ENCODE measurements at places on chromosomes 1 and 21.

- DNase-seq = no peak
These were observed 6.5 kb downstream of the KANK4 start for GRCh38 chr1:62312698-62313097.

- no peak for DNase-seq
These were observed 14.8 kb upstream of the NCMAP start for GRCh38 chr1:24540906-24541710.

DNA sequence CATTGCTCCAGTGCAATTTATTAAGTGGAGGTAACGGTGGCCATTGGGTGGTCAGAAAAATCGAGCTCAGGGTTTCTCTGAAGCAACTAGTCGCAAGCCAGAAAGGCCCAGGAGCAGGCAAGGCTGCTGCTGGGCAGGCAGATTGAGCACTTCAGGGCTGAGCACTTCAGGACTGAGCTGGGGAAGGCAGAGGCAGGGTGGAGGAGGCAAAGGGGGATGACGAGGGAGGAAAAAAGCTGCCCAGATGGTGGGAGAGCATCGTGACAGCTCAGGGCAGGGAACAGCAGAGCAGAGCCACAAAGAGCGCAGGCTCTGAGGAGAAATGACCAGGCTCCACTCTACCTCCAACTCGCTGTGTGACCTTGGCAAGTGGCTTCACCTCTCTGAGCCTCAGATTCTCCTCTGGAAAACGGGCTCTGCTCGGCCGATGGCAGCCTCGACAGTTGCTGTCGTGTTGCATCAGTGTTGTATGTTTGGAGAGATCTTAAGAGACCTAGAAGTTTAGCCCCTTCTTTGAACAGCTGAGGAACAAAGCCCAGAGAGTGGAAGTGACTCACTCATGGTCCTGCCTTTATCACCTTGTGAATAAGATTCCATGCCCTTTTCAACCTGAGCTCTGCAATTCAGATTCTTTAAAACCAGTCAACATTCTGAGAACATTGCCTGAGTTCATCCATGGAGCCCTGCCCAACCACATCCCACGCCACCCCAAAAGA lies 141.4 kb downstream of the SYF2 start:
- no peak for DNase-seq

DNA sequence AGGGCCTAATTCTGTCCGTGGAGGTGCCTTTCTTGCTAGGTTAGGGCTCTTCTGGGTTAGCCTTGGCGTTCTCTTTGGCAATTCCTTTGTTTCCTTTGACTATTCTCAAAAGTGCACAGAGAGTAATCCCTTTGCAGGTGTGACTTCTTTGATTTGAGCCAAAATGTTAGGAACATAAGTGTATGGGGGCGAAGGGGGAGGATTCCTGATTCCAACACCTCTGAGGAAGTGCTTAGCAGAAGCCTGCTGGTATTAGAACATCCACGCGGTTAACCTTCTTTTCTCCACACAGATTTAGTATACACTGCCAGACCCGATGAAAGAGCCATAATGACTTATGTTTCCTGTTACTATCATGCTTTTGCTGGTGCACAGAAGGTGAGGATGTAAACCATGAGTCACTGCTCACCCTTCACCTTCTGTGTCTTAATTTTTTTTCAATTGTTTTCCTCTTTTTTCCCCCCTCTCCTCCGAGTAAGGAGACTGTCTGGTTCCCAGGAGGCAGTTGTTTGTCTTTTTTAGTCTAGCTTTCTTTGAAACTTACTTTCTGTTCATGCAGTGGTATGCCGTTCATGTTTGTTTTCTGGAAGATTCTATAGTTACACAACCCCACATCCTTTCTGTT lies 48.0 kb downstream of the ACTN2 start:
- DNase-seq = peak; percentile 70

- DNase-seq = no peak
These were observed 10.6 kb downstream of the TNFRSF1B start for GRCh38 chr1:12177156-12177998.

DNA sequence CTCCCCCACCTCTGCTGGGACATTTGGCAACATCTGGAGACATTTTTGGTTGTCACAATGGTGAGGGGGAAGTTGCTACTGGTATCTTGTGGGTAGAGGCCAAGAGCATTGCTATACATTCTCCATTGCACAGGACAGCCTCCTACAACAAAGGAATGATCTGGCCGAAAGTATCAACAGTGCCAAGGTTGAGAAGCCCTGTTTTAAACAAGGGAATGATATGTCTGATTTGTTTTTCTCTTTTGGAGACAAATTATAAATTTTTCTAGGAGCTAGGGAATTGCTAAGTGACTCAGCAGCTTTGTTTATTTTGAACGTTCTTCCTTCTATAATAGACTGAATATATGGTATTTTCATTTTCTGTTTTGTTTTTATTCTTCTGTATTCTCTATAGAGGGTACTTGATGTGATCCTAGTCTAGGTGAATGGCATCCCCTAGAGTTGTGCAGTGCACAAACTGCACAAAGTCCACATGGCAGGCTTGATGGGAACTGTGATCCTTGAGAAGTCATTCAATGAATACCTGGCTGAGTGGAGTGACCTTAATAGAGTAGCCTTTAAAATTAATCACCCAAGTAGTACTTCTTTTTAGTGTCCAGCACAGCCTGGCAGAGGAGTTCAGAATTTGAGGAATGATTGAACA lies 288.6 kb upstream of the USP24 start:
- DNase-seq = no peak

GRCh38 chr1:44907893-44908292 lies 64.8 kb upstream of the PTCH2 start:
- DNase-seq = no peak

GRCh38 chr1:165364568-165365133 lies 8.1 kb upstream of the LMX1A start:
- DNase-seq = no peak

DNA sequence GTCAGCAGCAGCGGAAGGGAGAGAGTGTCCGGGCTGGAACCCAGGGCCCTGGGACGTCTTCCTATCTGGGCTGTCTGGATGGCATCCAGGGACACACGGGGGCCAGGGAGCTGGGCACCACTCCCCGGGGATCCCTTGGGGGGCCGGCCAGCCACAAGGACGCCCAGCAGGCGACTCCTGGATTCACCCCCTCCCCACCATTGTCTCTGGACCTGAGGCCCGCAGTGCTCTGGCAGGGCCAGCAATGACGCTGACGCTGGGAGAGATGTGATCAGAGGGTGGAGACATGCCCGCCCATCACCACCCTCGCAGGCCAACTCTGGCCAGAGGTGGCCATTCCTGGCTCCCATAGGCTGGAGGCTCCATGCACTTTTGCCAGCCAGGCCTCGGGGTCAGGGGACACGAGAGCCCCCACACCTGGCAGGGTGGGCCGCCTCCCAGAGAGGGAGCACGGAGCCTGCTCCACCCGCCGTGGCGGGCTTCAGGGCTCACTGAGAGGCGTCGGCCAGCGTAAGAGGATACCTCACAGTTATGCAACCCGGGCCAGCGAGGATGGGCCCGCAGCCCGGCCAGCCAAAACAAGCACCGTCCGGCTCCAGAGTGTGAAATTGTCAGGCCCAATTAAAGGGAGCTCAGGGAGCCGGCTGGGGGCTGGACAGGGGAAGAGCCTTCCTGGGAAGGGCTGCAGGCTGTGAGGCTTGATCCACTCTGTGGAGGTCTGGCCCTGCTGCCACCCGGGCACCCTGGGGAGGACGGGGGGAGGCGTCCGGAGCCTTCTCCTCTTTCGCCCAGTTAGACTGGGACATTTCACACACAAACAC lies 10.3 kb downstream of the ACTRT2 start:
- DNase-seq = no peak

DNA sequence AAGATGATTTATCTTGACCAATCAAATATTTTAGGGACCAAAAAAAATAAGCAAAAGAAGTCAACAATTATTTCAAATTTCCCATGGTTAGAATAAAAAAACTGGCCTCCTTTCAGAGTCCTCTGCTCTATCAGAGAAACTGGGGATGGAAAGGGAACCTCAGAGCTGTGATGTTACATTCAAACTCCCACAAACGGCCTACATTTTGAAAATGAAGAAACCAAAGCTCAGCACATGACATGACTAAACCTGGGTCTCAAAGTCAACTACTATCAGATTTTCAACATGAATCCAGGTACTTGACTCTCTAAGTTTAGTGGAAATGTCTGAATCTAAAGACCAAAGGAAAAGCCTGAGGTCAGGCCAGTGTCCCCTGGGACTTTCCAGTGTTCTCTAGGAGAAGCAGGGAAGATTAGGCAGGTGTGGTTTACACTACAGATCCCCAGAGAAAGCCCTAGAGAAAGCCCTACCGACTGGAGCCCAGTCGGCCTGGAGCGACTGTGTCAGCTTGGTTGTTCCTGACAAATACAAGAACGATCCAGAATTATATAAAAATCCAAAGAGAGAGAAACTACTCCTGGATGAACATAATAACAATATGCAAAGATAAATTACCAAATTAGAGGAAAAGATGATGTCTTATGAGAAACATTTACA lies 24.8 kb downstream of the JAK1 start:
- DNase-seq = no peak

DNA sequence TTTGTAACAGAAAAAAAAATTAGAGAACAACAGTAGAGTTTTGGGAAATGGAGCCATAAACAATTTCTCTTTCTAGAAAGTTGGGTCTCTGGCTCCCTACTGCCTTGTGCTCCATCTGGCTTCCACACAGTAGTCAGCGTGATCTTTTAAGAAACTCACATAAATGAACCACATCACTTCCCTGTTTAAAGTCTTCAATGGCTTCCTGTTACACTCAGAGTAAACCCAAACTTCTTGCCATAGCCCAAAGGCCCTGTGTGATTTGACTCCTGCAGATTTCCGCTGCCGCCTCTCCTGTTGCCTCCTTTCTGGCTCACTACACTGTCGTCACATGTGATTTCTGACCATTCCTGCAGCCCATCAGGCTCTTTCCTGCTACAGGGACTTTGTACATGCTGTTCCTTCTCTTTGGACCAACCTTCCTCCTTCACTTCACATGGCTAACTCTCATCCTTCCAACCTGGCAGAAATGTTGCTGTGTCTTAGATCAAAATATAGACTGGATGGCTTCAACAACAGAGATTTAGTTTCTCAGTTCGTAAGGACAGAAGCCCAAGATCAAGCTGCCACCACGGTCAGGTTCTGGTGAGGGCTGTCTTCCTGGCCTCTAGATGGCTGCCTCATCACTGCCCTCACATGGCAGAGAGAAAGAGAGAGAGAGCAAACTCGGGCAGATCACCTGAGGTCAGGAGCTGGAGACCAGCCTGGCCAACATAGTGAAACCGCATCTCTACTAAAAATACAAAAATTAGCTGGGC lies 34.0 kb downstream of the OPRD1 start:
- DNase-seq = no peak

GRCh38 chr1:160161965-160162705 lies 10.7 kb downstream of the ATP1A4 start:
- DNase-seq = no peak

DNA sequence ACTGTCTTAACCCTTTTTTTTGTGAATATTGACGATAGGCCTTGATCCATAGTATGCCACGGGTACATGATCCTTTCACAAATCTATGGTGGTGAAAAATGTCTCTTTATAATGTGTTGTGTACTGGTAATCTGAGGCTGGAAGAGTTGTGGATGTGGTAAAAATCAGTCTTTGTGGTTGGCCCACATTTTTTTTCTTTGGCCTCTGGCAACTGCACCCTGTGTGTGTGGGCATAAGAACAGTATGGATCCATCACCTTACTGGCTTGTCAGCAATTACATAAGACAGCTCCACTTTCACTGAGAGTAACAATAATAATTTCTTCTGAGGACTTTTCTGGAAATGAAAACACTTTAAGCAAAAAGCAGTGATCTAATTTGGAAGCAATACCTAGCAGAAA lies 101.6 kb downstream of the GABPA start:
- no peak for DNase-seq

All from pulmonary artery endothelial cell (primary cell).